ENCODE measurements at places on chromosomes 5 and 9.

GRCh38 chr5:166746506-166746905 lies 1544.9 kb upstream of the WWC1 start:
- no peak for DNase-seq

GRCh38 chr9:26559506-26559905 lies 333.1 kb downstream of the CAAP1 start:
- no peak for DNase-seq

DNA sequence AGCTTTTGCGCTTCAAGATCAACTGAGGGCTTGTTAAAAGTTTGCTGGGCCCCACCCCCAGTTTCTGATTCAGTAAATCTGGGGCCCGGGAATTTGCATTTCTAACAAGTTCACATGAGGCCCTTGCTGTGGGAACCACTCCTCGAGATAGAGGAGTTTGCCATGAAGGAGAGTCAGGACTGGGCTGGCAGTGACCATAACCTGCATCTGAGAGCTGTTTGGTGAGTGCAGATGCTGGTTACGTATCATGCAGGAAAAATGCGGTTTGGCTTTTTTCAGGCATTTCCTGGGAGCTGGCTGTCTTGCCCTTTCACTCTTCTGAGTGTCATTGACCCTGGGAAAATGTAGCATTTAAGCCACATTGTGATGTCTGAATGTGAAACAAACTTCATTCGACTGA lies 9.4 kb upstream of the ANGPTL2 start:
- no peak for DNase-seq

- no peak for DNase-seq
Measured at GRCh38 chr5:126947146-126948010, 83.0 kb downstream of the MARCHF3 start.

DNA sequence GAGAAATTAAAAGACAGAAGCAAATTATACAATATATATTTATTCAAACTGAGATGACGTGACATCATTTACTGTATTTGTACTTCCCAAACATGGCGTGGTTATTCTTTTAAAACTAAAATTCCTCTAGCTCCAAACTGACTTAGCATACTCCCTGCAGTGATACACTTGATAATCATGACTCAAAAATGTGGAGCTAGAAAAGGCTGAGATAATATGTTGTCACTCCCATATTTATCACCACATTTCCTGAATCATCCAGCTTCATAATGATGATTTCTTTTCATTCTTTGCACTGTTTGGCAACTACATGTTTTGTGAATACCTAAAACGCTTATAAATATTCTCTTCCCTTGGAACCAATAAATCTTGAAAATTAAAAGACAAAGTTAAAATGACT lies 341.0 kb downstream of the EBF1 start:
- no peak for DNase-seq
